ENCODE measurements at places on chromosomes 13 and 19. TPM values are rescaled to one million over a fixed set of nuclear protein-coding genes. Genes with fewer than 3 reads are reported as not detected.
A peak's percentile ranks its signal among the peaks of the same experiment; 100 is the strongest.

The VSTM1 gene
- not detected for total RNA-seq

The ZNF567 gene
- total RNA-seq = 5.3 TPM

The ZNF888 gene
- 6.1 TPM for total RNA-seq

The RPL13A gene
- total RNA-seq = 1,477 TPM

The ZNF507 gene
- total RNA-seq = 15.0 TPM

The SAFB gene
- 18.5 TPM for total RNA-seq

The RFPL4AL1 gene
- not detected for total RNA-seq

The DACT3 gene
- total RNA-seq = 1.6 TPM

The FUZ gene
- 14.3 TPM for total RNA-seq

The MYO16 gene
- total RNA-seq = under 0.01 TPM

GRCh38 chr13:23686948-23687347 lies 116.7 kb downstream of the TNFRSF19 start:
- DNase-seq = no peak

GRCh38 chr13:84645196-84646012 lies 763.1 kb upstream of the SLITRK1 start:
- peak; percentile 71 for DNase-seq

DNA sequence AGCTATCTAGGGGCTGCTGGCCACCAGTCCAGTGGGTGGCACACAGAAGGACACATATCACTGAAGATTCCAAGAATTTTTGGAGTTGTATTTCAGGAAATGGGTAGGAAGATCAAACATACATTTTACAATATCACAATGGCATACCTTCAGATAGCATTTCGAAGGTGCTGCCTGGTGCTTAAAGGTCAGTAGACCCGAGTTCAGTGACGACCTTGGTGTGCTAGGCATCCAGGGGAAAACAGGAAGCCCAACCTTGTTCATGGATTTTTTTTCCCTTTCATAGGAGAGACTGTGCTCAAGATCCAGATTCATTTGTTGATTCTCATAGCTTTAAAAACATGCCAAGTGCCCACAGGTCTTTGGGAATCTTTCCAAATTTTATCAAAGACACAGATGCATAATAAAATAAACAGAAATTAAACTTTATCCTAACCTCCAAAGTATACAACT lies 51.0 kb upstream of the RCBTB2 start:
- no peak for DNase-seq

GRCh38 chr13:95570016-95570415 lies 17.5 kb downstream of the CLDN10 start:
- DNase-seq = no peak

DNA sequence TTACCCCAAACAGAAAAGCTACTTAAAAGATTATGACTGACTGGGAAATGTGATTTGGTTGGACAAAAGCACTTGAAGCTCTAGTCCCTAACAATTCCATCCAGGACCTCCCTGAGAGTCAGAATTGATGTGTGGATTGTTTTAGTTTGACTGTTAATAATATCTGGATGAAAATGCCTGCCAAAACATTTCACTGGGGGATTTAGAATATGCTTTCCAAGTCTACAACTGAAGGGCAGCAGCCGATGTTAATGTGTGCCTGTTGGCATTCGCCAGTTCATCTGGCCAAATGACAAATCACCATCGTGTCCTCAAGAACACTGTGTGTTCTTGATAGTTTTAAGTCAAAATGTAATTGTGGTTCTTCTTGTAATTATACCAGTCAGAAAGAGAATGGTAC lies 76.0 kb upstream of the TSC22D1 start:
- no peak for DNase-seq

- DNase-seq = no peak
Observed at GRCh38 chr19:55449469-55449868, 6.4 kb upstream of the SHISA7 start.

DNA sequence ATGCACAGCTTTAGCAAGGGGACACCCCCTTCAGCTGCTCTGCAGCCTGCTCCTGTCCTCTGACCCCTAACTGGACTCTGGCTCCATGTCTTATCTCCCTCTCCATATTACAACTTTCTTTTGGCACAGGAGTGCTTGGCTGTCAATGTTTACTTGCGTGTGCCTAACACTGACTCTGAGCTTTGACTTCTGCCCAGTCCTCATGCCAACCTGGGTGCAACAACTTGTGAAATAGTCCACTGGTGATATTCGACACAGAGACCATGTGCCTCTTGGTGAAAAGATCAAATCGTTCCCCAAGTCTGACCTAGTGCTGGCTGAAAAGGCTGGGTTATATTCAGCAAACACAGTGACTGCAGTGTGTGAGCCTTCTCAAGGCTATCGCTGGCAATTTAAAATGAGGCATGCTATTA lies 34.1 kb upstream of the KLF12 start:
- no peak for DNase-seq

GRCh38 chr13:89865164-89866064 lies 1482.1 kb upstream of the MIR17HG start:
- DNase-seq = no peak

GRCh38 chr19:29188289-29189032 lies 24.5 kb downstream of the UQCRFS1 start:
- no peak for DNase-seq

GRCh38 chr13:51590231-51590970 lies 6.1 kb downstream of the WDFY2 start:
- no peak for DNase-seq

DNA sequence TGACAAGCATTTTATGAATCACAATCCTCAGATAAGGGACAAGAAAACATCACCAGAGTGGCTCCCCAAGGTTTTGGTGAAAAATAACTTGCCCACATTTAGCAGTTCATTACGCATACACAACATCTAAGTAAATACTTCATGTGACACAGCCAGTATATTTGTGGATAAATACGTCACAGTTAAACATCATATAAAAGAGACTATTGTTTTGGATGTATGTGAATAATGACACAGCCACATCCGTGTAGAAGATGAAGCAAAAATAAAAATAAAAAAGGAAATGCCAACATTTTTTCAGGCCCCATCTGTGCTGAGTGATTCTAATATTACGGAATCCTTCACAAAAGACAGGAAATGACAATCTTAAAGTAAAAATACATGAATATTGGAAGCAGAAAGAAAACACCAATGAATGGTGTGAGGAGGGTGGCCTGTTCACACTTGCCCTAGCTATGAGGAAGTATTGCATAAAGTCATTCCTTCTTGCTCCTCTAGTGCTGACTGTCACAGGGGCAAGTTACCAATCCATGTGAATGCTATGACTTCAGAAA lies 457.1 kb downstream of the KLF12 start:
- peak; percentile 71 for DNase-seq

DNA sequence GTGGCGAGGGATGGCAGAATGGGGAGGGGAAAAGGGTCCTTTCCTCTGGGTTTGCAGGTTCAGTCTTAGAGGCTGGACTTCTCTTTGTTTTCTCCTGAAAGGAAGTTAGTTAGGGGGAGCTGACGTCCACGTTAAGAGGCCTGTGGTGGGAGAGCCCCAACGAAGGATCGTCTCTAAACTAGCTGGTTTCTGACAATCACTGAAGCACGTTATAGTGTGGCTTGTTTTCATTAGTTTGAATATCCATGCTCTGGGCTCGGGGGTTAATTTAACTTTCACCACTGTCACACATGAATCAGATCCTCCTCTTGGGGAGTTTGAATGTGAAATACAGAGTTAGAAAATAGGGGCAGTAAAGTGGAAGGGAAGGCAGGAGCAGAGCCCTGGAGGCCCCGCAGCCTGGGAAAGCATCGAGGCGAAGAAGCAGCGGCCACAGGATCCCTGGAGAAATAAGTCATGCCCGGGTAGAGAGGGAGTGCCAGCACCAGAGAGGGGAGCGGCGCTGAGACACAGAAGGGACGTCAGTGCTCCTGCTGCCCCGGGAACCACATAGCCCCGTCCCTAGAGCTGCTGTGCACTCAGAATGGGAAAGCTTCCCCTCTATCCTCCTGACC lies 31.1 kb upstream of the AMER2 start:
- DNase-seq = no peak

DNA sequence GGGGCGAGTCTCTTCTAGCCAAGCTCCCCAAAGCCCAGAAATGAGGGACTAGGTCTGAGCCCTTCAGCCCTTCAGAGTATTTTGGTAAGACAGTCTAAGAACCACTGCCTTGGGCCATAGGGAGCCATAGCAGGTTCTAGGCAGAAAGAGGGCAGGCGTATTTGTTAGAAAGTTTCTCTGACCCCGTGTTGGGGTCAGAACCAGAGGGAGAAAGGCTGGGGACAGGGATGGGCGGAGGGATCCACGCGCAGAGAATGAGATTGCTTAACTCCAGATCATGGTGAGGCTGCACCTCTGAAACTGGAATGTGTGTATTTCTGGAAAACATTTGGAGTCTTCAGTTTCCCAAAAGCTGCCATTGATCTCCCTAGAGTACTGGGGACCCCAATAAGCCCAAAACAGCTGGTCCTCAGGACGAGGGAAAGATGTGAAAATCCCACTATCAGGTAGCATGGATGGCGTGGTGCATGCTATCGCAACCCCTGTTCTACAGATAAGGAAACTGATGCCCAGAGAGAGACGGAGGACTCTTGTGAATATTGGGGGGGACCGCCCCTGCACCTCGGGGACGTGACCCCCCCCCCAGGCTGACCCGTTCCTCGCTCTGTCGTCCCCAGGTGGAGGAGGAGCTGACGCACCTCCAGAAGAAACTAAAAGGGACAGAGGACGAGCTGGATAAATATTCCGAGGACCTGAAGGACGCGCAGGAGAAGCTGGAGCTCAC lies 703 bp upstream of the TPM4 start:
- DNase-seq = no peak

DNA sequence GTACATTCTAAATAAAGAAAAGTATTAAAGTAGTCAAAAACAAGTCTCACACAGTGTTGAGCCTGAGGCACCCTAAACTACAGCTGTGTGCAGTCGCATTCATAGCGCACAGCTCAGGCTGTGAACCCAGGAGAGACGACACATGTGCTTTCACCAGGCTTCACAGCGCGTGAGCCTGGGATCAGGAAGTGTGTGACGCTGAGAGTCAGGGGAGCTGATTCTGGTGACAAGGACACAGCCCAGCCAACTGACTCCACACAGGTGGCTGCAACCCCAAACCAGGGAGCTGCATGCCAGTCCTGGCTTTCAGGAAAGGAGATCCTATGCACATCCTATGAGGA lies 41.6 kb downstream of the COL4A1 start:
- no peak for DNase-seq

DNA sequence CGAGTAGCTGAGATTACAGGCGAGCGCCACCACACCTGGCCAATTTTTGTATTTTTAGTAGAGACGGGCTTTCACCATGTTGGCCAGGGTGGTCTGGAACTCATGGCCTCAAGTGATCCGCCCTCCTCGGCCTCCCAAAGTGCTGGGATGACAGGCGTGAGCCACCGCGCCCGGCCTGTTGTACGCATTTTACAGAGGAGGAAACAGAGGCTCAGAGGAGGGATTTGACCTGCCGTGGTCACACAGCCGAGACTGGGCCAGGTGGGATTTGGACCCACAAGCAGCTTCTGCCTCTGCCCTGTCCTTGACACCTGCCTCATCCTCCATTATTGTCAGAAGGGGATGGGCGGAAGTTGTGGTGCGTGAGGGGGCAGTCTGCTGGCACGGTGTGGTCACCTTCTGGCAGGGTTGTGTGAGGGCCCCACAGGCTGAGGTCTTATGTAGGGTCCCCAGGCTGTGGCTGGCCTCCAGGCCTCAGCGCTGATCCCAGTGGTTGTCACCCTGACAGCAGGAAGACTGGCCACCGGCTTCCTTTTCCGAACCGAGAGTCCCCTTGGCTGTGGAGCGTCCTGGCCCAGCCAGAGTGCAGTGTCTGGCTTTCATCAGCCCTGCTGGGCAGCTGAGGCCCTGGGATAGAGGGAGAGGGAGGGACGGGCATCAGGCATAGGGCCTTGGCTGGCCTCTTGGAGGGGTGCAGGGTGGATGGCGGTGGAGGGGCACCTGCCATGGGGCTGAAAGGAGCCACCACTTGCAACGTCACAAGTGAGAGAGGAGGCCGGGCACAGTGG lies 20.3 kb downstream of the NFIC start:
- DNase-seq = no peak

DNA sequence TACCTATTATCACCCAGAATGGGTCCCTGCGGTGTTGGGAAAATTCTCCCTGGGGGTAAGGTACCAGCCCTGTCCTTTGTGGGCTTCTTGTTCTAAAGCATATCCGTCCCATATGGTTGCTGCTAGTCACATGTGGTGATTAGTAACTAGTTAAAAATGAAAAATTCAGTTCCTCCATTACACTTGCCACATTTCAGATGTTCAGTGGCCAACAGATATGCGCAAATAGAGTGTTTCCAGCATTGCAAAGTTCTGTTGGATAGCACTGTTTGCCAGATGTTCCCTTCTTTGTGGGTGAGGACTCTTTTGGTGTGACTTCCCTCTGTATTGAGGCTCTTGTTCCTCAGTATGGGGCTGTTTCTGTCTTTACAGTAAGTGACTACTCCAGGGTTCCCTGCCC lies 3.8 kb downstream of the CNOT3 start:
- DNase-seq = peak; percentile 29

DNA sequence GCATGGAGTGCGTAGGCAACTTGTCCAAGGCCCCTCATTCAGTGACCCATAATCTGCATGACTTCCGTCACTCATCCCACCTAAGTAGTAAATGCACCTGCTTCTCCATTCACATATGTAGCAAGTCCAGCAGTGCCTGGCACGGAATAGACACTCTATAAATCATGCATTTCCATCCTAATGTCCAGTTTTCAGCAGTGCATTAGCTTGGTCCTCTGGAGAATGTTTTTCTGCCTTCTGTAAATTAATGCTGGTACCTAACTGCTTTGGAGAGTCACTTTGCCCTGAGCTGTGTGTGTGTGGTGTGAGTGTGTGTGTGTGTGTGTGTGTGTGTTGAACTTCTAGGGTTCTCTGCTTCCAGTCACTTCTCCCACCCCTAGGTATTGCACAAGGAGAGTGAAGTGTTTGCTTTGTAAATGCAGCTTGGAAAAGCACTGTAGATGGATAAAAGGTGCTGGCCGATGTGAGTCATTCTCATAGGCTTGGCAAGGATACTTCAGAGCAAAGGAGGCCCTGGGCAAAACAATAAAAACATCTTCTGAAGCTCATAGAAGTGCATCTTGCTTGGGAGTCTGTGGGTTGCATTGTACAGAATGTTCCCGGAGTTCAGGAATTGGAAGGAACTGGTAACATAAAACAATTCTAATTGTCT lies 181.8 kb downstream of the KATNAL1 start:
- DNase-seq = peak; percentile 94

GRCh38 chr13:76833441-76833954 lies 52.7 kb downstream of the KCTD12 start:
- DNase-seq = no peak

- DNase-seq = peak; percentile 95
Observed at GRCh38 chr13:29991343-29991742, 140.9 kb upstream of the UBL3 start.
